LHCN-M2 (cell line): ENCODE measurements at places on chromosomes 1 and 21.

- DNase-seq = no peak
These were observed 22.6 kb downstream of the PLEKHM2 start for GRCh38 chr1:15706751-15707150.

GRCh38 chr1:71074681-71075080 is 6.2 kb downstream of the ZRANB2 start:
- no peak for DNase-seq

DNA sequence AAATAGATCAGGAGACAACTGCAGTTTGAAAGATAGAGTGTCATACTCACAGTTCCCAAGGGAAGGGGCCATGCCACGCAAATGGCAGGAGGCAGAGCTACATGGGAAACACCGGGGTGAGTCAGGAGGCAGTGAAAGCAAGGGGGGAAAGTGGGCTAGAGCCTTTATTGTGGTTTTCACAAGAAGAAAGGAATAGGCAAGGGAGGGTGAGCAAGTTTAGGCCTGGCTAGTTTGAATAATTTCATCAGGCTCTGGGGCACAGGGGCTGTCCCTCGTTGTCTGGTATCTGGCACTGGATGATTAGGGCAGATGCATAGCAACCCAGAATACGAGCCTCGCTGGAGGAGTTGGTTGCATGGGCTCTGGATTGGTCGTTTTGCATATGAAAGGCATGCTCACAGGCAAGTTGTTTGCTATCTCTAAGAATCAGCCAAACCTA is 17.0 kb upstream of the ITLN2 start:
- no peak for DNase-seq

DNA sequence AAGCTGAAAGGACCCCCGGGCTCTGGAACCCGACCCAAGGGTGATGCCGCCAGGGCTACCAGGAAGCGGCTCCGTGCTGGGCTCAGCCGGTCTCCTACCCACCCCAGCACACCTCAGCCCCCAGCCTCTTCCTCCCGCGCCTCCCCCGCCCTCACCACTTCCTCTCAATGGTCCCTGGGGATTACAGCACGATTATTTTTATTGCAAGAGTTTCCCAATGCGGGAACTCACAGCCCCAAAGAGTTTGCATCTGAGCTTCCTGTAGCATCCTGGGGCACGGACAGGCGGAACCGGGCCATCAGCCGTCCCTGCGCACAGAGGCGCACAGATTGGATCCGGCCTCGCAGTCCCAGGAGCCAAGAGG is 8.7 kb upstream of the SLX9 start:
- peak; percentile 61 for DNase-seq

- no peak for DNase-seq
These were observed 3.1 kb upstream of the ETV3 start for GRCh38 chr1:157141212-157141855.
